ENCODE measurements at places on chromosomes 6 and 20.

GRCh38 chr6:158766621-158767455 is 52.3 kb downstream of the EZR start:
- no peak for DNase-seq

- no peak for DNase-seq
Measured at GRCh38 chr20:43842126-43843020, 72.3 kb upstream of the TOX2 start.

GRCh38 chr20:42100137-42100704 is 482.0 kb upstream of the CHD6 start:
- DNase-seq, result no peak

GRCh38 chr6:81979329-81979728 is 226.8 kb upstream of the TENT5A start:
- DNase-seq, result no peak

GRCh38 chr6:111468329-111469012 is 14.5 kb downstream of the REV3L start:
- no peak for DNase-seq

GRCh38 chr6:107308677-107309076 is 150.7 kb downstream of the PDSS2 start:
- DNase-seq, result no peak

- no peak for DNase-seq
Measured at GRCh38 chr6:117326396-117326795, 61.0 kb downstream of the VGLL2 start.

- DNase-seq, result no peak
Measured at GRCh38 chr6:118996289-118996820, 61.4 kb upstream of the MCM9 start.
